ENCODE measurements at places on chromosomes 4 and X.

DNA sequence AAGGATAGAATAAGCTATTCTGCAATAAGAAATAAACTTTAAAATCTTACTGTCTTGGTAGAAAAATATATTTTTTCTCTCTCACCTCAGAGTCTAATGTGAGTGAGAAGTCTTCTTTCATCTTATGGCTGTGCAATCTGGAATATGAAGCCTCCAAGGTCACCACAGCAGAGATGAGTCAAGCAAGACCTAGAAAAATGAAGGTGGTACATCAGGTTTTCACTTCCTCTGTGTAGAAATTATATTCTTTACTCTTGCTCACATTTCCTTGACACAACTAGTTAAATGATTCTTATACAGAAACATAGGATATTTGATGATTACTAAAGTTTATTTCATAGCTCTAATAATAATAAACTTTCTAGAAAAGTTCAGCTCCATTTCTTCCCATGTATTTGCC lies 211.4 kb downstream of the CXXC4 start:
- DNase-seq: no peak

DNA sequence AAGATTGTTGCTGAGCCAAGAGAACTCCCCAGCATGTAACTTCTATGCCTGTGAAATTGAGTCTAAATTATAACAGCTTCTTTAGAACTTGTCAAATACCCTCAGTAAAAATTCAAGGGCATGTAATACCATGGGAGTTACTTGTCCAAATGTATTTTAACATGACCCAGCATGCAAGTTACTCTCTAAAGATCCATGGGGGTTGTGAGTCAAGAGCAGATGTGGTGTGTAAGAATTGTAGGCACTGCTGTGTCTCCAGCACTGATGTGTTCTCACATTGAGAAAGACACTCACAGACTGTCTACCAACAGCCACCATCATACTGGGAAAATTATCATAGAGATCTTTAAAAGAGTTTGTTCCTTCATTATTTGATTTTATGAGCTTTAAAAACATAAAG lies 237.4 kb upstream of the IL1RAPL1 start:
- DNase-seq: no peak

DNA sequence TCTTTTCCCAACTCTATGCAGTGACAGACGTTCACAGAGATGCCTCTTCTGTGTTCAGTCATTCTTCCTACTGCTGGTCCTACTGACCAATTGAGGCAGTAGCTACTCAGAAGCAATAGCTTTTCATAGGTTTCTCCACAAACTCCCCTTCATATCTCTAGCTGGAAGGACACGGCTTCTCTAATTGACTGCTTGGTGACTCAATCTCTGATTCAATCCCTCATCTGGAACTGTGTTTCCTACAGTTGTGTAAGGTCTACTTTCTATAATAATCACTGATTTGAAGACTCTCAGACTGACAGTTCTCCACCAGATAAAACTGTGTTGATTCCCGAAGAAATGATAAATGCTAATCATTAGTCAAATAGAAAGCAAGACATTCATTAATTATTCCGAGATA lies 111.5 kb downstream of the DTHD1 start:
- DNase-seq: no peak

- DNase-seq: no peak
Measured at GRCh38 chr4:88919056-88919455, 137.9 kb downstream of the FAM13A start.

GRCh38 chr4:71133491-71133890 lies 140.0 kb downstream of the DCK start:
- no peak for DNase-seq

GRCh38 chr4:71663780-71664179 lies 120.1 kb downstream of the GC start:
- DNase-seq: no peak

- no peak for DNase-seq
Measured at GRCh38 chr4:3290889-3291321, 1.9 kb upstream of the RGS12 start.

- no peak for DNase-seq
Measured at GRCh38 chr4:113145519-113146291, 96.3 kb downstream of the ANK2 start.

Data from esophagus muscularis mucosa (tissue), 4 donors.